Osteocyte (in vitro differentiated cells): ENCODE measurements at places on chromosomes 11 and 22.

DNA sequence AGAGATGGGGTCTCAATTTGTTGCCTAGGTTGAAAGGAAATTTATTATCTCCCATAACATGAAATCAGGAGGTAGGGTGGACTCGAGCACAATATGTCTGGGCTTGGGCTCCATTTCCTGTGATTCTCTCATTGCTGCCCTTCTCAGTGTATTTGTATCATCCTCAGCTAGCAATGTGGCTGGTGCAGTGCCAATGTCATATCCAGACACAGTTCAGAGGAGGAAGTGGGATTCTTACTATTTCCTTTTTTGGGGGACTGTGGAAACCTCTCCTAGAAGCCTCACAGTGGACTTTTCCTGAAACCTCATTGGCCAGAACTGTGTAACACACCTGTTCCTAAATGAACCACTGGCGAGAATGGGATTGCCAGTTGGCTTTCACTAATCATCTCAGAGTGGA lies 21.0 kb upstream of the SWAP70 start:
- DNase-seq: no peak
- no peak overlapping the region for H3K4me3 ChIP-seq
- no peaks in the 10 kb centered on the region for H3K27me3 ChIP-seq
- no peaks in the 10 kb centered on the region for H3K4me1 ChIP-seq
- H3K36me3 ChIP-seq: no peaks in the 10 kb centered on the region

GRCh38 chr22:40042312-40042711 lies 47.6 kb downstream of the FAM83F start:
- peaks cover 40% of the 10 kb centered on the region for H3K4me1 ChIP-seq
- no peak overlapping the region for H3K27ac ChIP-seq
- peaks cover 20% of the 10 kb centered on the region for H3K27me3 ChIP-seq
- peak; percentile 13 for DNase-seq
- H3K4me3 ChIP-seq: no peak overlapping the region
- no peaks in the 10 kb centered on the region for H3K36me3 ChIP-seq

GRCh38 chr11:34305193-34305592 lies 52.6 kb downstream of the ABTB2 start:
- H3K4me3 ChIP-seq: no peak overlapping the region
- DNase-seq: no peak
- no peaks in the 10 kb centered on the region for H3K36me3 ChIP-seq
- H3K27ac ChIP-seq: no peak overlapping the region
- H3K4me1 ChIP-seq: peaks cover 10% of the 10 kb centered on the region

DNA sequence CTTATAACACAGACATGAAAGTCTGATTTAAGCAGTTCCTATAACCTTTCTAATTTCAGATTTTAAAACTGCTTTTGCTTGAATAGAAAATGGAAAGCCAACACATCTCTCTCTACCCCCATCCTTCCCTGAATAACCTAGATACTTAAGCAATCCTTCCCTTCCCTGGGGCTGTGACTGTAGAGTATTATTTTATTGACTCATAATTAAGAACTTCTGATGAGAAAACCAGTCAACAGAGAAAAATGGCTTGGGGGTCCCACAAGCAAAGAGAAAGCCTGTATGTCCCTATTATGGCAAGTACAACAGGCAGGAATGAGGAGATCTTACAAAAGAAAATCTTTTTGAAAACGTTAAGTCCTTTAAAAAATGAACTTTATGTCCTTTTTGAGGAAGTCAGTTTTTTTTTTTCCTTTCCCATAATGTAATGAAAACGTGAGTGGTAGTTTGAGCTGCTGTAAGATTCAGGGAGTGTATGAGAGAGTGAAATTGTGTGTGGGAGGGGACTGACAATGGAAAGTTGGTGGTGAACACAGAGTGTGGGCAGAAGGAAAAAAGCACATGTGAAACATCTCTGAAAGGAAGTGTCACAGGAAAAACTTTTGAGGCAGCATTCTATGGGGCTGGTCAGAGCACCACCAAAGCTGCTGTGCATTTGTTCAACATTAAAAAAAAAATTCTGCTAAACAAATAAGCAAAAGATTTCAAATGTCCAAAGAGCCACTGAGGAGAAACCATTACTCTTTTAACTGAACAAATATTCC lies 154.6 kb downstream of the MAML2 start:
- H3K27ac ChIP-seq: peak overlapping the region; percentile 88
- no peaks in the 10 kb centered on the region for H3K27me3 ChIP-seq
- H3K4me3 ChIP-seq: peak overlapping the region; percentile 16
- no peak for DNase-seq

GRCh38 chr22:39825661-39826102 lies 67.9 kb downstream of the ENTHD1 start:
- peaks cover 19% of the 10 kb centered on the region for H3K27me3 ChIP-seq
- DNase-seq: no peak
- no peaks in the 10 kb centered on the region for H3K36me3 ChIP-seq
- H3K4me1 ChIP-seq: peaks cover 12% of the 10 kb centered on the region

GRCh38 chr11:64711956-64712362 lies 11.0 kb downstream of the NRXN2 start:
- peaks cover 17% of the 10 kb centered on the region for H3K4me1 ChIP-seq
- H3K36me3 ChIP-seq: no peaks in the 10 kb centered on the region
- H3K4me3 ChIP-seq: no peak overlapping the region
- peaks cover 44% of the 10 kb centered on the region for H3K27me3 ChIP-seq

DNA sequence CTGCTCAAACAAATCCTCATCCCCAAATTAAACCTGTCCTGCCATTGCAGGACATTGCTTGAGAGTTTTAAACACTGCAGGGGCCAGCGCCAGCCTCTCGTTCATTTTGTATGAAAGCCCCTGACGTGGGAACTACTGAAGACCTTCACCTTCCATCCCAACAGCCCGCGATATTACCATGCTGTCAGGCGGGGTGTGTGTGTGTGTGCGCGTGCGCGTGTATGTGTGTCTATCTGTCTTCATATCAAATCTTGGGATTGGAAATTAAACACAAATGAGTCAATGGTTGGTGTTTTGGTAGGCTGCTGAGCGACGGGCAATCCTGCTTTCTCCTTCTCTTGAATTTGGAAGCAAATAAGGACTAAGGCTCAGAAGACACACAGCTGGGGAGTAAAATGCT lies 776.9 kb downstream of the TBC1D22A start:
- H3K36me3 ChIP-seq: no peaks in the 10 kb centered on the region
- no peak for DNase-seq
- no peaks in the 10 kb centered on the region for H3K4me1 ChIP-seq
- H3K27ac ChIP-seq: no peak overlapping the region
- no peaks in the 10 kb centered on the region for H3K27me3 ChIP-seq
- H3K4me3 ChIP-seq: no peak overlapping the region
